ENCODE measurements at places on chromosomes 13 and 19. TPM values are rescaled to one million over a fixed set of nuclear protein-coding genes. Genes with fewer than 3 reads are reported as not detected.

ZNF155 gene
- 5.0 TPM for total RNA-seq

BEST2 gene
- total RNA-seq, result not detected

SLITRK5 gene
- total RNA-seq, result under 0.01 TPM

SULT2B1 gene
- total RNA-seq, result not detected

CBY2 gene
- total RNA-seq, result not detected
